Activated CD4-positive, alpha-beta T cell treated with anti-CD3 and anti-CD28 coated beads, Interleukin-2, amount 10 ng/mL, durations not matched to agents 7 days and 5 days (primary cell): ENCODE measurements at places on chromosomes 7 and 10. TPM values are rescaled to one million over a fixed set of nuclear protein-coding genes. Genes with fewer than 3 reads are reported as not detected.

Gene SUN3
- not detected for total RNA-seq

Gene CNTNAP2
- total RNA-seq, result not detected

Gene CPN1
- not detected for total RNA-seq

Gene CNPY1
- not detected for total RNA-seq

Gene LIPJ
- total RNA-seq, result not detected

Gene TMEM196
- total RNA-seq, result not detected

Gene PYROXD2
- total RNA-seq, result 10.0 TPM
